Stimulated activated CD8-positive, alpha-beta memory T cell treated with anti-CD3 and anti-CD28 coated beads, Interleukin-15, amount 100 ng/mL, for 24 hours (primary cell): ENCODE measurements at places on chromosomes 2 and 18.

DNA sequence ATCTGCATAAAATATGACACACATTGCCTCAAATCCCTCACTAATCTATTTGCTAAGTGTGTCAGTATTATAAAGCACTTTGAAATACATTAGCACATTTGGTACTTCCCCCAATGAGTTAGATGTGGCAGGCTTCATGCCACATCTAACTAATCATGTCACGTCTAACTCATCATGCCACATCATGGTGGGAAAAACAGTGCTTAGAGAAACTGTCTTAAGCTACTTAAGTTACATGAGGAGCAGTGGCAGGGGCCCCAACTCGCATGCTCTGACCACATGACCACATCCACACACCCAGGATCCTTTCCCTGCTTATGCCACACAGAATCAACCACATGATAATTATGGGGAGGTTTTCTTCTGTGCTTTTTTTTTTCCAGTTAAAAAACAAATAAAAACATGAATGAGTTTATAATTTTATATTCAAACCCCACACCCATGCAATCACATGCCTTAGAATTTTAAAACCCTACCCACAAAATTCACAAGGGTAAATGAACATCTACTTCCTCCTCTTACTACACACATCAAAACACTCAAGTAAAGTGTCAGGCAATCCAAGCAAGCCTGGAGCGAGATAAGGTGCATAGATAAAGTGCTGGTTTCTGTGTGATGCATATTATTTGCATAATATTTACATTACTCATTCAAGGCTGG is 1.6 kb downstream of the ABCA12 start:
- DNase-seq = no peak

DNA sequence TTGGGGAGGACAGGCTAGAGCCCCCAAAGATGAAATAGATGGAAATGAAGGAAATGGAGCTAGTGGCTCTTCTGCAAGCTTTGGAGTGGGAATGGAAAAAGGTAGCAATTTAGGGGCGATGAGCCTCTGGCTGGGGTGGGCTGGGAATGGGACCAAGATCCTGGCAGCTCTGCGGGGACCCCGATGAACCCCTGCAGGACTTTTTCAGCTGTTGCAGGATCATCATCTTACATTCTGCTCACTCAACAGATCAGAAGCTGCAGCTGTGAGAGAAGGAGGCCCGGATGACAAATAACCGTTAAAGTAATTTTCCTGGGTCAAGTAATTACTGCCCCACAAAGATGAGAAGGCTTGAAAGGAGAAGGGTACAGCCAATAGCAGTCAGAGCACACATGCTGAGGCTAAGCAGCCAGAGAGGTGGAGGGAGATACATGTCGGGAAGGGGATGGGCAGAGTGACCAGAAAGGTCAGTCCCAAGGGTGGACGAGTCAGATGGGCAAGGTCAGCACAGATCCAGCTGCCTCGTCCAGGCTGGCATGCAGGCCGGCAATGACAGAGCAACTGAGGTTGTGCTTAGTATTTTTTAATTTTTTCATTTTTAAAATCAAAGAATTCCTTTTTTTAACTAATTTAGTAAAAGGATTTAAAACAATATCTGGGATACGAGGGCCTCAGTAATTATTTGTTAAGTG is 245.0 kb upstream of the RAB6C start:
- no peak for DNase-seq

DNA sequence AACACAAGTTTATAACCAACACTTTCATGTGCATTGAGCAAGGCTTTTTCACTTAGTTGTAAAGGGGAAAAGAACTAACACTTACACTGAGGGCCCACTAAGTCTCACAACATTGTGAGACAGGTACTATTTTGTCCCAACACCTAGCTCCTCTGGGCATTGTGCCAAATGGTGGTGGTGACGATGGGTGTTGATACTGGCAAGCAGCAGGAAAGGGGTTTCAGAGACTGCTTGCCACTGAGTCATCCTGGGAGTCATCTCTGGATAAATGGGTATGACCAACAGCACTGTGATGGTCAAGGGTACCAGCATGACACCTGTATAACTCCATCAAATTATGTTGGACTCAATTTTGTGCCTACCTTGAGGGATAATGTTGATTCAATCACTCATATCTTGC is 138.8 kb upstream of the ITGA6 start:
- no peak for DNase-seq

DNA sequence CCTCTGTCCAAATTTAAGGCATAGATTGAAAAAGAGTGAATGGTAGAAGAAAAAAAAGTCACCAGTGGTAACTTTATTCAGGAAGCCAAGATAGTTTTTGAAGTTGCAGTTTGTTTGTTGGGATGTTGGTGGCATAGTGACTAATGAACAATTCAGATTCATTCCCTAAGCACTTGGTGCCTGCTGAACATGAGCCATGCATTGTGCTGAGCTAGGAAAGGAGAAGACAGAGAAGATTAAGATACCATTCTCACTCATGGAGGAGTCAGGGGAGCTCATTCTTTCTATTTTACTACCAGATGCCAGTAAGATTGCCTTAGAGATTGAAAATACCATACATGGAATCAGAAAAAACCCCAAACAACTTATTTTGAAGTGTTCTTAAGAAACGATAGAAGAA is 25.1 kb downstream of the MEIS1 start:
- no peak for DNase-seq

GRCh38 chr18:74679006-74679678 is 81.5 kb downstream of the ZNF407 start:
- no peak for DNase-seq

DNA sequence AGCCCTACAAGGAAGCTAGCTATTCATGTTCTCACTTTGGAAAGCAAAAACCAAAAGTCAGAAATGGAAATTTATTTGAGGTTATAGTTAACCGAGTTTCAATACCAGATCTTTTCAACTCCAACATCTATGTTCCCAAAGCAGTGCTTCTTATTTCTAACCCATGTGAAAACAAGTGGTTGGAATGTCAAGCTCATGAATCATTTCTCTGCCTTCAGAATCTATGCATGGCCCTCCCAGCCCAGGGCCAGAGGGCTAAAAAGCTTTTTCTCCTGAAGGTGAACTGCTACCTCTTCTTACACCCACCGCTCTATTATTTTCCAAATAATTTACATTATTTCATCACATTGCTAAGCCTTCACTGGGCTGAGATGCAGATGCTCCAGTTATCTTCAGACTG is 158.4 kb downstream of the SP3 start:
- DNase-seq = no peak

- DNase-seq = no peak
Measured at GRCh38 chr18:5640939-5641338, 97.1 kb upstream of the EPB41L3 start.

DNA sequence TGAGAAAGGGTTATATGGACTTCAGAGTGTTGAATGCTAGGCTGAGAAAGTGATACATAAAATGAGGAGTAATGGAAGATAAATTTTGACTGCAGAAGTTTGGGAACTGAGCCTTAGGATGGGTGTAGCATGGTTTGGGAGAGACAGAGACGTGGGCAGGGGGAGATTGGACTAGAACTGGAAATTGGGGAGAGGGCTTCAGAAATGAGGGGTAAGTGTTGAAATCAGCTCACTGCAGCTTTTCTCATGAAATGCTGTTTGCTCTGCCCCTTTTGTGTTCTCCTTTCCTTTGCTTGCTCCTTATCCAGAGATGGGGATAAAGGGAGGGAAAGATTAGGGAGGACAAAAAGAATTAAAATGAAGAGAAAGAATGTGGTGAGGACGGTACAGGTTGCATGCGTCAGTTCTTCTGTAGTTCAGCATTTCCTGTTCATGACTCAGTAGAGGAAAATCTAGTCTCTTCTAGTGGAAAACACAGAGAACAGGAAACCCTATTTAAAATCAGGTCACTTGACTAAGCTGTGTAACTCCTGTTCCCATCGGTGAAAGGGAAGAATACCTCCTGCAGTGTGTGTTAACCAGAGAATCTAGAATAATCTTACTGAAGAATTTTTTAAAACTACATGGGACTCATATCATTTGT is 105.6 kb downstream of the CRIM1 start:
- DNase-seq = no peak

DNA sequence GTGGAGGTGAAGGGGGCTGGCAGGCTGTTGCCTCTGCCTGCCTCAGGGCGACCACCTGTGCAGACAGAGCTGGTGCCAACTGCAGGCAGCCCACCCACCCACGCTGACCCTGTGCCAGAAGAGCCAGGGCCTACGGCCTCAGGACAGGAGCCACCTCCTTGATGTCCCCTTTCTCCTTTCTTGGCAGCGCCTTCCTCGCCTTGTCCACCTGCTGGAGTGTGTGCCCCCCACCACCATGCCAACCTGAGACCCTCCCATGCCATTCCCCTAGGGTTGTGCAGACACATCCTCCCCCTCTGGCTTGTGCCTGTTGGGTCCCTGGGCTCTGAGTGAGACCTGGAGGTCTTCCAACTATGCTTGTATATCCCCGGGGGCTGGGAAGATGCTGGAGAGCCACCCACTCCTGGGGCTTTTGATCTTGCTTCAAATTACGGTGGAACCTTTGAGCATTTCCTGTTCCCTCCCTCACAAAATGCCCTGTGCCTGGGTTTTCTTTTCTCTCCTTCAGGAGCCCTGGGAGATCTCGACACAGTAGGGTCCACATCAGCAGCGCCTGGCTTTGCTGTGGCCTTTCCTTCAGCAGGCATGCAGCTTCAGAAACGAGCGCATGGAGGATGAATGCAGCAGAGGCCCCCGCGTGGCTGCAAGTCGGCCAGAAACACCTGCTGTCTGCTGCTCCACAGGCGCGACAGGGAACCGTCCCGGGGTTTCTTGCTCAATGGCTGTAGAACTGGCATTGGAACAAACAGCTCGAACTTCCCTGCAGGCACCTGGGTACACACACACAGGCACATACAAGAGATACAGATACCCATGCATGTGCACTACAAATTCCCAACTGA is 65.9 kb upstream of the SH3RF3 start:
- DNase-seq = no peak

DNA sequence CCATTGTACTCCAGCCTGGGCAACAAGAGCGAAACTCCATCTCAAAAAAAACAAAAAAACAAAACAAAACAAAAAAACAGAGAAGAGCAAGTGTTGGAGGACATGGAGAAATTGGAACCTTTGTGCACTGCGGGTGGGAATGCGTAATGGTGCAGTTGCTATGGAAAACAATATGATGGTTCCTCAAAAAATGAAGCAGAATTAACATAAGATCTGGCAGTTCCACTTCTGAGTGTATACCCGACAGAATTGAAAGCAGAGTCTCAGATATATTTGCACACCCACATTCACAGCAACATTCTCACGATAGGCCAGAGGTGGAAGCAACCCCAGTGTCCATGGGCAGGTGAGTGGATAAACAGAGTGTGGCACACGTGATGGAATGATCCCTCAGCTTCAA is 11.0 kb upstream of the RALB start:
- no peak for DNase-seq

- DNase-seq = no peak
Measured at GRCh38 chr2:172328103-172328841, 99.1 kb upstream of the ITGA6 start.

DNA sequence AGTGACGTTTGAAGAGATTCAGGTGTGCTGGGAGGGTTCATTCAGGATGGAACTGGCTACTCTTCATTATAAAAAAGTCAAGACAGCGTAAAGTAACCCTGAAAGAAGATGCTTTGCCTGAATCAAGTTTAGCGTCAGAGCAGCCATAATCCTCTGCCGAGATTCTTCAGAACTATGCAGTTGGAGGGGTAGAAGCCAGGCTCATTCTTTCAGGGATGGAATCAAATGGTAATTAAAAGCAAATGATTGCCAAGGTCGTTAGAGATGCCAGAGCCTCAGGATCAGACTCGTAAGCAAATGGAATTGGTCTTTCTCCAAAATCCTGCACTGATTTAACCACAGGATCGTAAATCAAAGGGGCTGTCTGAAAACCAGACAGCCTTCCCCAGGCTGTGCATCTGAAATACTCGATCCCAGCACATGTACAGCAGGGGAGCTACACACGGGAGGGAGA is 21.9 kb downstream of the APCDD1 start:
- DNase-seq = no peak

DNA sequence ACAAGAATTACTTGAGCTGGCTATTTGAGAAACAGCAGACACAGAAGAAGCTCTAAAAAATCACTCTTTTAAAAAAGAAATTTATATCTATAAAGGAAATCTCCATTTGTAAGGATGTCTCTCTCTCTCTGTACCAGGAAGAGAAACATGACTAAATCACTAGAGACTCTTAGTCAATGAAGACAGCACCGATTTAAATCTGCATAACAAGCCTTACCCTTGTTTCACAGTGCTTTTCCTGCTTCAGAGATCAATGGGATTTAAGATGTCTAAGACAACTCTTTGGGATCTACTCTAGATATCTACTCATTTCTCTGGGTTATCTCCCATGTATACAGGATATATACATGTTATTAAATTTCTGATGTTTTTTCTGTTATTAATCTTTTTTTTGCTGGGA is 359.2 kb upstream of the RND3 start:
- no peak for DNase-seq

- no peak for DNase-seq
Measured at GRCh38 chr2:33278245-33278943, 198.1 kb upstream of the RASGRP3 start.

GRCh38 chr2:204705243-204705932 is 160.1 kb downstream of the PARD3B start:
- DNase-seq = no peak

GRCh38 chr2:216904554-216904953 is 44.7 kb upstream of the TNP1 start:
- no peak for DNase-seq

DNA sequence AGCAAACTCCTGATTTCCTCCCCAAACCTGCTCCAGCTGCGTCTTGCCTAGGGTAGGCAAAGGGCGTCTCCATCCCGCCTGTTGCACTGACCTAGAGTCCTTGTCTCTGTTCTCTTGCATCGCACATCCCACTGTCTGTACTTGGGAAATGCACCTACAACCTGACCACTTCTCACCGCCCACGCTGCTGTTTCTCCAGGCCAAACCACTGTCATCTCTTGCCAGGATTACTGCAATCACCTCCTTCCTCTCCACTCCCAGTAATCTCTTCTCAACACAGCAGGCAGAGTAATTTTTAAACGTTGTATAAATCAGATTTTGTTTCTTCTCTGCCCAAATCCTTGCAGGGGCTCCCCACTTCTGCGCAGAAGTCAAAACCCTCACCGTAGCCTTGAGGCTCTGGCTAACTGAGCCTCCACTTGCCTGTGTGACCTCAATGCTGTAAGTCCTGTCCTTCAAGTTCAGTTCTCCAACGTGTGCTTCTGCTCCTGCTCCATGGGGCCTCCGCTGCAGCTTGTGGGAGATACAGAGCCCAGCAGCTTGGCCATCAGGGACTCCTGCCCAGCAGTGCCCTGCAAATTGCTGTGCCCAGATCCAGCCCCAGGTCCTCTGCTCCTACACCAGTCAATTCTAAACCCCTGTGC is 27.7 kb upstream of the SEMA4C start:
- no peak for DNase-seq

- DNase-seq = no peak
Measured at GRCh38 chr2:1854729-1855547, 110.6 kb upstream of the PXDN start.

DNA sequence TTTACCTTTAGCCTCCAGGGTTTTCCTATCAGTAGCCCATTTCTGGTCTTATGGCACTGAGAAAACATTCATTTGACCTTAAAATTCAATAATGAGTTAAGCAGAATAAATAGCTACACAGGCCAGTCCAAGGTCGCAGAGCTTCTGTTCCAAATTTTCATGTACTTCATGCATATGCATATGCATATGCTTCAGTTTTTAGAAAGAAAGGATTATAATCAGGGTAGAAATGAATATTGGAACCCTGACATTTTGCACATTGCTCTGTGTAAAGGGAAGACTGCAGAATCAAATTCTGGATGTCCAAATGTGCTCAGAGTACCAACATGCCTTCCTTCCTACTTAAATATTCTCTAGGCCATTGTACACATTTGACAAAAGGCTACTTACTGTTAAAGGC is 104.9 kb downstream of the DPP4 start:
- no peak for DNase-seq

GRCh38 chr18:24234330-24234729 is 95.5 kb downstream of the CABYR start:
- no peak for DNase-seq
